Head of caudate nucleus (tissue), 42 donors: ENCODE measurements at places on chromosomes 3 and 15.

DNA sequence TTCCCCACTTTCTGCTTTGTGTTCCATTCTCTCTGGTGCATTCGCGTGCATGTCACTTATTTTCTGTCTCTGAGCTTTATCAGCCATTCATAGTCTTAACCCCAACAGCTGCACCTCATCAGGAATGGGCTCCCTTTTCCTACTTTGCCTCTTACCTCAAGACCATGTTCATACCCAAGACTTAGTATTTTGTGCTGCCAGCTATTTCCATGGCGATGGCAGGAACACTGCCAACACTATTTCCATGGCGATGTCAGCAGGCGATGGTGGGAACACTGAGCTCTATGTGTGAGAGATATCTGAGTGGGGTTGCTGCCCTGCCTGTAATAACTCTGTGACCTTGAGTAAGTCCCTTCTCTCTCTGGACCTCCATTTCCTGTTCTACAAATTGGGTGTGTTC, 5.5 kb downstream of the ZNF35 start:
- DNase-seq, result no peak

GRCh38 chr3:48505968-48506504, 2.1 kb upstream of the SHISA5 start:
- DNase-seq, result no peak

GRCh38 chr3:106282943-106283342, 414.1 kb upstream of the CBLB start:
- DNase-seq, result no peak

DNA sequence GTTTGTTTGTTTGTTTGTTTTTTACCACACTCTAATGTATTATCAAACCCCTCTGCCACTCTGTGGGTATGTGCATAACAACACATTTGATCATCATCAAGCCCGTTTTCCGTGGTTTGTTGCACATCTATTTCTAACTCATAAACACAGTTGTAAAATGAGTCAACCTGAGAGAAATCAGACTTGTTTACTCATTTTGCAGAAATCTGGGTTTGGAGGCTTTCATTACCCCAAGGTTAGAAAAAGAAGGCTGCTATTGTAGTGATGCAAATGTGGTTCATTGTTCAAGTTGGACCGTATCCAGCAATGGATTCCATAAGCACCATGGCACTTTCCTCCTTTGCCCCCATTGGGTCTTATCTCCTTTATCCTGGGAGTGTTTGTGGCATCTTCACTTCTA, 353.2 kb upstream of the SOX2 start:
- DNase-seq, result no peak

GRCh38 chr3:150933473-150933995, 28.3 kb upstream of the MINDY4B start:
- no peak for DNase-seq
